ENCODE measurements at places on chromosomes 13 and 19.

- no peak for DNase-seq
Measured at GRCh38 chr19:49684251-49684982, 5.0 kb upstream of the ADM5 start.

GRCh38 chr13:110158226-110158625, 148.7 kb downstream of the COL4A1 start:
- no peak for DNase-seq

DNA sequence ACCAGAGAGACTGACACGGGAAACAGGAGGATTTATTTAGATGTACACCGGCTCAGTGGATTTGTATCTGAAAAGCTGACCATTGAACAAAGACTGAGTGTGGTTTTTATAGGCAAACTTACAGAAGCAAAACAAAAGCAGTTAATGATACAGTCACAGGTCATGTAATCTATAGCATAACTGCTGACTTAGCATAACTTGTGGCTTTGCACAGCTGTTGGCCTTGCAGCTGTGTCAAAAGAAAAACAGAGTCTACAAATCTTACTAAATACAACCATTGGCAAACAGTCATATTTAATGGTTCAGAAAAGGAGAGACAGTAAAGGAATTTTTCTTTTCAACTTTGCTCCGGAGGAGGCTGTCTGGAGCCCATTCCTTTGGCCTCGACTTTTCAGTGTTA, 2.3 kb upstream of the ILF3 start:
- no peak for DNase-seq

DNA sequence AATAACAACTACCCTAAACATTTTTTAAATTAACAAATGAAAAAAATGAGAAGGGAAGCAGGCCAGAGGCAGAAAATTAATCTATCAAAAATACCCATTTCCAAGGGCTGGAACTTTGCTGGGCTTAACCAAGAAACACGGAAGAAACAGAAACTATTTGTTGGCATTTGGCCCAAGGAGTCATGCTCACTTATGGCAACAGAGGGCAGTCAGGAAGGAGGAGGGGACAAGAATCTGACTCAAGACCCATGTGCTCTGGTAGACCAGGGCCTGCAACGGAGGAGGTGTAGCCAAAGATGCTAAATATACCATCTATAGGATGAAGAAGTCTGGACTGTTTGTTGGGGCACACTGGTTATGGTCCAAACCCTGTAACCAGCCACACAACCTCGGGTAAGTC, 496.7 kb downstream of the COG6 start:
- DNase-seq, result no peak

- DNase-seq, result no peak
Measured at GRCh38 chr13:76825430-76825829, 60.8 kb downstream of the KCTD12 start.

GRCh38 chr13:31424130-31424729, 224.5 kb downstream of the B3GLCT start:
- DNase-seq, result peak; percentile 41

DNA sequence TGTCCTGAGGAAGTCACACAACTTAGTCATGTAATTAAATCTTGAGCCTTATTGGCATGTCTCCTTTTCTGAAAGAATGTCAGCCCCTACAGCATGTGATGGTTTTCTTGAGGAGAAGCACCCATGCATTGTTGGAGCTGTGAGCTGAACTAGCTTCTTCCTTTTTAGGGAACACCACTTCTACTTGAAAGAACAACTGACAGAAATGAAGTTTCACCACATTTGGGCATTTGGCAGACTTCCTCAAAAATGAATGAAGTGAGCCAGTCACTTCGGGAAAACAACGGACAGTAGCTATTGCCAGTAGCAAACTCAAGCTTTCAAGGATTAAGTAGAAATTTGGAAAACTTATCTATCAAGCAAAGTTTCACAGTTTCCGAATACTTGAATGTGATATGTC, 1351.3 kb downstream of the EFNB2 start:
- DNase-seq, result no peak

DNA sequence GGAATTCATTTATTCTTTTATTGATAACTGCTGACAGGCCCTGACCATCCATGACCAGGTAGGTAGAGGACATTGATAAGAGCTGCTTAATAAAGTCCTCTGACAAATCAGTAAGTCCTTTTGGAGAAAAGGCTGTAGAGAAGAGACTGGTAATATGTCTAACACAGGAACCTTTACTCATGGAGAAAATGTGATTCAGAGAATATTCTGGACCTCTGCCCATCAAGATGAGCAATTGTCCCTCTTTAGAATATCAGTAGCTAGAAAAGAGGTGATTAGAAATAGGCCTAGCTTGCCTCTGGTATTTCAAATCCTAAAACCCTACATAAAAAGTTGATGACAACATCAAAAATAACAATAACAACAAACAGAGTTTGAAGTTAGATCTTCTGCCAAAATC, 642.3 kb downstream of the TBC1D4 start:
- DNase-seq, result no peak

DNA sequence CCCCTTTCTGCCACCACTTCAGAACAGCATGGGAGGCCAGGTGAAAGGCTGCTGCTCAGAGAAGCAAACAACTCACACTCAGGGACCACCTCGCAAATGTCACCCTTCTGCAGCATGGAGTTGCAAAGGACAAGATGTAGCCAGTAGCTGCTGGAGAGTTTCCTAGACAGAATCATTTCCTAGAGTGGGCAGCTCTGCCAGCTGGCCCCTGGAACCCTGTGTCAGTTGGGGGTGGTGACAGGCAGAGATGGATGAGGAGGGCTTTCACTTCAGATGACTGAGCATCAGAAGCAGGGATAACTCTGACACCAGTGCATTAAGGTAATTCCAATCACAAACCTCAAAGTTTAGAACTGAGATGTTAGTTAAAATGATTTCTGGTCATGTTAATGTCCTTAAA, 34.4 kb upstream of the EPHX3 start:
- no peak for DNase-seq

DNA sequence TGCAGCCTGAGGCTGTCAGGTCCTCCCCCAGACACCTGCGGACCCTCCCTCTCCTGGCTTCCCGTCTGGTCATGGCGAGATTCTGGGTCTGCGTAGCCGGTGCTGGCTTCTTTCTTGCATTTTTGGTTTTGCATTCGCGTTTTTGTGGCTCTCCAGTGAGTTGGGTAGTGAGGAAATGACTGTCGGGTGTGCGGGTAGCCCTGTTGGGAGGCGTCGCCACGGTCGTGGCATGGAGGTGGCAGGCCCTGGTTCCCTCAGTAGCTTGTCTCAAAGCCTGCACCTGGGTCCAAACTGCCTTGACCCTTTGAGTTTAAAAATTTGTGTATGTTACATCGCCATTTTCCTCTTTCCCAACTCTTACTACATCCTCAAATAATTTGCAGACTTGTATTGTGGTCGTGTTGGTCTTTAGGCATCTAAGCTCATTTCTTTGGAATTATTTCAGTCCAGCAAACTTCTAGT, 344 bp downstream of the NHLRC3 start:
- peak; percentile 41 for DNase-seq

DNA sequence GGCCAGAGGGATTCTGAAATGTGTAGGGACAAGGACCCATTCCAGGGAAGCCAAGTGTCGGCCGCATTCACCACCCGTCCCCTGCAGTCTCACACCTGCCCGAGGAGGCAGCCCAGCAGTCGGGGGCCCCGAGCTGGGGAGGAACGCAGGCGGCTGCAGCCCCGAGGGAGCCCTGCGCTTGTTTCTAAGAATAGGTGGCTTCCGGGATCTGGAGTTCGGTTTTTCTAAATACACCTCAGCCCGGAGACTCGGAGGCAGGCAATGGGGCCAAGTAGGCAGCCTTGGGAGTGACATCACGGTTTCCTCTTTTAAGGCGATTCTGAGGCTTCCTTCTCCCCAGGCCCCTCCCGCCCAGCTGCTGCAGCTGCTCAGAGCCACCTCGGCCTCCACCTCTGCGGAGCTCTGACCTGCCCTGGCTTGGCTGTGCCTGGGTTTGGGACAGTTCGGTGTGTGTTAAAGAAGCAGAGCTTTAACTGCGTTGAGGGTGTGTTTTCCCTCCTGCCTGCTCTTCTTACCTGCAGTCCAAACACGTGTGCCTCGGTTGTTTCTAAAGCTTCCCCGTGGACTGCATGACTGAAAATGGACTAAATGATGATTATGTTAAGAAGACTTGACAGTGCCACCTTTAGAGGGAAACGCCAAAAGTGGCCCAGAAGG, 80.5 kb downstream of the COL4A2 start:
- no peak for DNase-seq

- DNase-seq, result no peak
Measured at GRCh38 chr19:13149628-13150186, 468 bp downstream of the STX10 start.

DNA sequence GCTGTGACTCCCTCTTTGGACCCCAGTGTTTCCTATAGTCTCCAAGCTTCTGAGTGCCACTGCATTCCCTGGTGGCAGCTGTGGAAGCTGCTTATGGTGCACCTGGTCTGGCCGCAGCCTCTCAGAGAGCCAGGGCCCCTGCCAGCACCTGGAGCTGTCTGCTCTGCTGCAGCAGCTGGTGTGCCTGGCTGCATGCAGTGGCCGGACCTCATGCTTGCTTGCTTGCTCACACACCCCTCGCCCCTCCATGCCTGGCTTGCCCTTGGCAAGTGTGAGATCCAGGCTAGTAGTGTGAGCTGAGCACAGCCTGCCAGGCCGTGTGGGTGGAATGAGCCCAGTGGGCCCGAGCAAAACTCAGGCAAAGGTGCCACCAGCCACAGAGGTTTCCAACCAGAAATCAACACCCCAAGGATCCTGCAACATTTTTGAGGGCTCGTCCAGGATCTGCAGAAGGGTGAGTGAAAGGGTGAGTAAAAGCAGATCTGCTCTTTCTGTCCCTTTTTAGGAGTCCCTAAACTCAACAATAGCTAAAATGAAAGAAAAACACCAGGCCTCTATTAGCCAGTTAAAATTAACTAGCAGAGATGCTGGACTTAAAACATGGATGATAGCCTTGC, 7.6 kb upstream of the MLLT1 start:
- DNase-seq, result no peak

DNA sequence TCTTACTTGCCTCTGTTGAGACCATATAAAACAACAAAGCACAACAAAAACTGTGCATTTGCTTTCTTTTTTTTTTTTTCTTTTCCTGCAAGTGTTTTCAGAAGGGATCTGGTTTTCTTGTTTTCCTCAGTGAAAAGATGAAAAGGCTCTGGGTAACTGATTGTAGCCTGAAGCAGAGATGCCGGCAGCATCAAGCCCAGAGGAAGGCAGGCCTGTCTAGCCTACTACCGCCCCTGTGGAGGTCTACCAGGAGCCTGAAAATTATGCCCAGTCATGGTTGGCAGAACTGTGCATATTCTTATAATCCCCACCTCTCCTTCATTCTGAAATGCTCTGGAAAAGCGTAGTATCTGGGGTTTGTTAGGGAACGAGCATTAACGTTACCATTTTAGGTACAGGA, 32.6 kb upstream of the MEDAG start:
- no peak for DNase-seq

DNA sequence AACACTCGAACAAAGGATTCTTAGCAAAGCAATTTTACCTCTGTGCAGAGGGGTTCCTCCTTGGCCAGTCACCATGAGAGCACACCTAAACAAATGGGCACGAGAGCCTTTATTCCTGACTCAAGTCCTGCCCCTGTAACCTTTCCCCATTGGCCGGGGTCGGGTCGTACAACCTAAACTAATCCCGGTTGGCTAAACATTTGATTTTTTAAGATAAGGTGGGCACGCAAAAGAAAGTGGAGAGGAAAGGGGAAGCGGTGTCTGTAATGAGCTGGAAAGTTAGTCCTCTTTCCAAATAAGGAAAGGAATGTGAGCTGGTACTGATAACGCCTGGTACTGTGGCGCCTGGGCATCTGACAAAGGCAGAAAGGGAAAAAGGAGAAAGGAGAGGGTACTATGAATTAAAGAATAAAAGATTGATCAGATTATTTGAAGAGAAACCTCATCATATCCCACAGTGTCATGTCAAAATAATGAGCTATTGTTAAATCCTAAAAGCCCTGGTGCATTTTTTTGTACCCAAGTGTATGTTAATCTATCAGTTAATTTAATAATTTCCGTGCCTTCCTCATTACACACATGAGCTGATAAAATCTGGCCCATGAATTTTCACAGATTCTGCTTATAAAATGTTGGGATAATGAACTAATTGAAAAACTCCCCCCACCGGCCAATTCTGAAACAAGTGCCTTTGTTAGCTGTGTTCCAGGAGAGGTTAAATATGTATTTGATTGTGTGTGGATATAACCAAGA, 335.7 kb downstream of the RFC3 start:
- DNase-seq, result no peak

GRCh38 chr19:32357720-32358119, 12.3 kb downstream of the ZNF507 start:
- no peak for DNase-seq

- no peak for DNase-seq
Measured at GRCh38 chr13:83880275-83881139, 1.8 kb downstream of the SLITRK1 start.

GRCh38 chr13:19888799-19889198, 25.4 kb upstream of the ZMYM5 start:
- DNase-seq, result peak; percentile 13

DNA sequence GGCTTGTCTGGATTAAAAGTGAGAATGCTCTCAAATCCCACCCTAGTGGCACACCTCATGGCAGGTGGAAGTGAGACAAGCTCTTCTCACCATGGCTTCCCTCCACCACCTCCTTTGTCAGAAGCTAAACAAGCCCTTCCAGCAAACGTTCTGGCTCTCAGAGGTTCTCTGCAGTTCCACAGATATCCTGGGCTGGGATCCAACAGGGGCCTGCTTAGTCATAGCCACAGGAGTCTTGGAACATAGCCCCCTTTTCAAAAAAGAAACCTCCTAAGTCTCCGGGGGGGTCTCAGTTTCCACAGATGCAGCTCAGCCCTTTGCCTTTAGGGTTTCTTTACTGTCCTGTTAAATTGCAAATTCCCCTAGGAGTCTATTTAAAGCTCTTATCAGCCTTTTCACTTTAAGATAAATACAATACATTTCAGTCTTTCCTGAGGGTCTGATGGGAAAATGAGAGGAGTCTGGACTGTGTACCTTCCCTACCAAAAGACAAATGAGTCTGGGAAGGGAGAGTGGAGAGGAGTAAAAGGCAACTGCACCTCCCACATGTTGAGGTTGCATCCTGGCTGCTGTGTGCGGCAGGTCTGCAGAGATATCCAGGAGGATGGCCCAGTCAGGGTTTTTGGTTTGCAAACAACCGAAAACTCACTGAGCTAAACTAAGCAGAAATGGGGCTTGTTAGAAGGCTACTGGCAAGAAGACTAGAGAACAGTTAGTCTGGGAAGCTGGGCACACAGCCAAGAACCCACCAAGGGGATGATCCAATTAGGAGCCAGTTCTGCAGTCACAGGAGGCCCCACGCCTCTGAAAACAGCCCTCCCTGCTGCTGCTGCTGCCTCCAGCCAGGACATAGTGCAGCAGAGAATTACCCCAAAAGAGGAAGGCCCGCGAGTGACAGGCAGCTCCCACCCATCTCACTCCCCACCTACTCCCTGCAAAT, 41.4 kb upstream of the SERP2 start:
- DNase-seq, result no peak

DNA sequence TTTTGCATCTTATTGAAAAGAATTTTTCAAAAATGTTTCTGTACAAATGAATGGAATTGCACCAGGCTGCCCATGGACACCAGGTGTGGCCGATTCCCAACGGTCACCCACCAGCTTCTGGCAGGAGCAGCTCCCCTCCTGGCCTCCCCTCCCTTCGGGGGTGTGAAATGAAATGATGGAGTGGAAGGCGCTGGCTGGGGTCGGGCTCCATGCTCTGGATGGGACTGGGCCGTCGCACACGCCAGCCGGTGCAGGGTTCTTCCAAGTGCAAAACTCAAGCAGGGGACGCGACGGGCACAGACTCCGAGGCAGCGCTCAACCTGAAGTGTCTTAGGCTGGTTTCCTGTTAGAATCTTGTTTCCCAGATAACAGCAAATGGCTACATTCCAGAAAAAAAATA, 21.9 kb downstream of the C19orf44 start:
- no peak for DNase-seq
